ENCODE measurements at places on chromosomes 5 and 9. TPM values are rescaled to one million over a fixed set of nuclear protein-coding genes. Genes with fewer than 3 reads are reported as not detected.

DNA sequence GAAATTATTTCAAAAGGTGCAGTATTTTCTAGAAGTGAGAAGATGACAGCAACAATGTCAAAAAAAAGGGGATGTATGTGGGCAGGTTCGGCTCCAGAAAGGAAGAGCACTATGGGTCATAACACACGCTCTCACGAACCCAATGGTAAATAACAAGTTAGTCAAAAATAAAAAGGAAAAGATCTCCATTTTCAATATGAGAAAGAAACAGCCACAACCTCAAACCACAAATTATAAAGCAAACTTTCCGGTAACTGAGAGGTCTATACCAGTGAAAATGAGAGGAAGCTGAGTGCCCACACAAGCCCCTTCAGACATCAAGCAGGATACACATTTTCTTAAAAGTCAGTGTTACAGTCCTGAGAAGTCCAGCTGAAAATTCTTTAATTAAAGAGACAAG is 398.5 kb upstream of the RPS23 start:
- no peaks in the 10 kb centered on the region for H3K4me1 ChIP-seq
- no peaks in the 10 kb centered on the region for H3K27me3 ChIP-seq
- no peak overlapping the region for H3K4me3 ChIP-seq

GRCh38 chr9:69028754-69029153 is 6.8 kb upstream of the FXN start:
- no peaks in the 10 kb centered on the region for H3K27me3 ChIP-seq
- H3K36me3 ChIP-seq = no peaks in the 10 kb centered on the region
- DNase-seq = no peak
- H3K4me1 ChIP-seq = no peaks in the 10 kb centered on the region
- no peak overlapping the region for H3K27ac ChIP-seq

GRCh38 chr9:13688990-13689600 is 409.6 kb upstream of the MPDZ start:
- H3K27ac ChIP-seq = peak overlapping the region; percentile 74
- no peaks in the 10 kb centered on the region for H3K27me3 ChIP-seq
- H3K4me1 ChIP-seq = peaks cover 37% of the 10 kb centered on the region
- no peak overlapping the region for H3K4me3 ChIP-seq

DNA sequence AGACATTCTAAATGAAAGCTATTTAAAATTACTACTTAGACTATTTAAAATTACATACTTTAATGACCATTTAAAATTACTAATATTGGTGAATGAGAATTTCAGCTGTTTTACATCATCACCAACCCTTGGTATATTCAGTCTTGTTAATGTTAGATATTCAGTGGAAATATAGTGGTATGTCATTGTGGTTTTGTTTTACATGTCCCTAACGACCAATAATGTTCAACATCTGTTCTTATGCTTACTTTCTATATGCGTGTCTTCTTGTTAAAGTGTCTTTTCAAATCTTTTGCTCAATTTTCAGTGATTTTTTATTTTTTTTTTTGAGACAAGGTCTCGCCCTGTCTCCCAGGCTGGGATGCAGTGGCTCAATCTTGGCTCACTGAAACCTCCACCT is 279.3 kb upstream of the TARS1 start:
- no peak overlapping the region for H3K27ac ChIP-seq
- H3K27me3 ChIP-seq = no peaks in the 10 kb centered on the region
- no peaks in the 10 kb centered on the region for H3K4me1 ChIP-seq
- no peak overlapping the region for H3K4me3 ChIP-seq

DNA sequence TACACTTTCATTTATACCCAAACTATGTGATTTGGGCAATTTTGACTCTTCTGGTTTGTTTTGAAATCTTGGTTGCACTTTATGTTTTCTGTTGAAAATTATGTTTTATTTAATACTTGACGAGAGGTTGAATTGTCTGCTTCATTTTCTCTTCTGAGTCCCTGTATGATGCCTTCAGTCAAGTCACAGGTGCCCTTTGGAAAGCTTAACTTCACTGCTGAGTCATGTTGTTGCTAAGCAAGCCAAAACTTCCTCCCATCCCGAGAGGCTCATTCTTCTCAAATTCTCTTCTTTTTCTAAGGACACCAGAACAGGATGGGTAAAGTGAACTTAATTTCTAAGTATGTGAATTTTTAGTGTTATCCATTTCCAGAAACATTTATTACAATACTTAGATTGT is 455.3 kb upstream of the PTGER4 start:
- no peaks in the 10 kb centered on the region for H3K36me3 ChIP-seq
- no peak overlapping the region for H3K27ac ChIP-seq
- H3K27me3 ChIP-seq = no peaks in the 10 kb centered on the region
- no peak overlapping the region for H3K4me3 ChIP-seq
- H3K4me1 ChIP-seq = no peaks in the 10 kb centered on the region
- DNase-seq = no peak

DNA sequence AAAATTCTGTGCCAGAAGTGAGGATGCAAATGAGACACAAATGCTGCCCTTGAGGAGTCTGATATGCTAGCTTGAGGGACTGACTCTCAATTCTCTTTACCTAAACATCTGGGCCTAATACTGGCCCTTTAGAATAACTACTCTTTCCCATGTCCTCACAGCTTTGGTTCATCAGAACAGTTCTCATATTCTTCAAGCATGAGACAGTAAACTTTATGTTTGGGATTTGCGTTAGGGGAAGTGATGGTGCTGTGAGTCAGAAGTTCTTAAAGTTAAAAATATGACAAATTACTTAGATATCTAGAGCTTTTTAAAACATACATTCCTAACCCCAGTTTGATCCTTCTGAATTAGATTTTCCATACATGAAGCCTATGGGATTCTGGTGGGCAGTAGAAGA is 665.0 kb upstream of the RGMB start:
- no peaks in the 10 kb centered on the region for H3K36me3 ChIP-seq
- H3K4me3 ChIP-seq = no peak overlapping the region
- no peak for DNase-seq
- no peaks in the 10 kb centered on the region for H3K4me1 ChIP-seq
- H3K27ac ChIP-seq = no peak overlapping the region

DNA sequence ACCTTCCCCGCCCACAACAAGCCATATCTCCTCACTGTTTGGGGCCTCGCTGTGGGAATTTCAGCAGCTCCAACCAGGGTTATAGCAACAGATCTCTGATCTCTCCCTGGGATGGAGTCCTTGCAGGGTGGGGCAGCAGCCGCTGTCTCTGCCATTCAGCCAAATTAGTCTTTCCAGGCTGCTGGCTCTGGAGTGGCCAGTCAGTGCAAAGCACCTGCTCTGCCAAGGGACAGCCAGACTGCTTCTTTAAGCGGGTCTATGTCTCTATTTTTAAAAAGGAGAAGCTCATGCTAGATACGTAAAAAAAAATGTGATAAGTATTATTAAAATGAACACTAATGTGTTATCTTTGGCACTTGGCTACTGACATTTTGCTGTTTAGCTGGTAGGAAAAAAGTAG is 380.2 kb downstream of the CDH10 start:
- H3K36me3 ChIP-seq = no peaks in the 10 kb centered on the region
- H3K27ac ChIP-seq = no peak overlapping the region
- no peaks in the 10 kb centered on the region for H3K27me3 ChIP-seq
- no peak overlapping the region for H3K4me3 ChIP-seq
- no peak for DNase-seq

- DNase-seq = no peak
- no peaks in the 10 kb centered on the region for H3K4me1 ChIP-seq
- H3K27ac ChIP-seq = no peak overlapping the region
- no peaks in the 10 kb centered on the region for H3K36me3 ChIP-seq
- H3K4me3 ChIP-seq = no peak overlapping the region
- H3K27me3 ChIP-seq = no peaks in the 10 kb centered on the region
Measured at GRCh38 chr5:55022450-55022849, 1.6 kb upstream of the GZMK start.

- peaks cover 11% of the 10 kb centered on the region for H3K4me1 ChIP-seq
- peak; percentile 79 for DNase-seq
- no peaks in the 10 kb centered on the region for H3K27me3 ChIP-seq
Measured at GRCh38 chr5:142215915-142216681, 107.5 kb downstream of the NDFIP1 start.

DNA sequence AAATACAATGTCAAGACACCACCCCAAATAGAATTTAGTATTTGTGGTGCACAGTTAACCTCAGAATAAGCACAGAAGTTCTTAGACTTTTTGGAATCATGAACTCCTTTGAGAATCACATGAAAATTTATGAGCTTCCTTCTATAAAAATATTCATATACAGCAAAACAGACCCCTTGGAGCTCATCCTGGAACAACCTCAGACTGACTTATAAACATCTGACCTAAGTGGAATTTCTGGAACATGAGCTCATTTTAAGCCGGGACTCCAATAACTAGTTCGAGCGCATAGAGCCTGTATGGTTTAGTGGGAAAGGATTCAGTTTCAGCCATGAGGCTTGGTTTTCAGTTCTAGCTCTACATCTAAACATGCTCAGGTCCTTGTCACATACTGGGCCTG is 192.3 kb downstream of the DEPDC1B start:
- no peaks in the 10 kb centered on the region for H3K36me3 ChIP-seq
- no peak overlapping the region for H3K27ac ChIP-seq
- H3K4me1 ChIP-seq = no peaks in the 10 kb centered on the region
- no peak overlapping the region for H3K4me3 ChIP-seq

DNA sequence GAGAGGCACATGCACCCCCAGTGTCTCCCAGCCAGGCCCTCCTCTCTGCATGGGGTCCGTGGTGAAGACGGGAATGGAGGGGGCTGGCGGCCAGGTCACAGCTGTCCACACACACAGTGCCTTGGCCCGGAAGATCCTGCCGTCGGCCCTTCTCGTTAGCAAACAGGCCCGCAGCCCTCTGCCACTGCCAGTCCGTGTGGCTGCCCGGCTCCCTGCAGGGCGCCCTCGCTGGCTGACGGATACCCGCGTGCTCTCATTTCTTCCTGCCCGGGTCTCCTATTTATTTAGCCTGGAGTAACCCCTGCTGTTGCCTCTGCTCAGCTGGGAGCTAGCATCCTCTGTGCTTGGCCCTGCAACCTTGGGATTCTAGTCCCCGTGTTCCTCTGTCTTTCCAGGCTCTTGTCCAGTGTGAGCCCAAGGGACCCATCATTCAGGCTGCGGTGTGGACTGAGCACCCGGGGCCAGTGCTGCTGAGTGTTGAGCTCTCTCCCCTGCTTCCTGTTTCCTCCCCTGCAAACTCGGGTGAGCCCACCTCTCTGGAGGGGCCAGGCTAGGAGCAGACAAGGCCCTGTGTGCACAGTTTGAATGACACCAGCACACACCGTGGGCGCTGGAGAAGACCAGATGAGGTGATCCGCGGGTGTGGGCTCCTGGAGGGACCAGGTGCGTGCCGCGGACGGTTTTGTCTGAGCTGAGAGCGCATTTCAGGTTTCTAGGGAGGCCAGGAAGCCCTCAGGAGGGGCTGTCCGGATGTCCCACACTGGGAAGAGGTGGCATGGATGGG is 14.6 kb upstream of the RNU6ATAC start:
- no peak overlapping the region for H3K27ac ChIP-seq
- no peak overlapping the region for H3K4me3 ChIP-seq

GRCh38 chr9:4937446-4937845 is 47.6 kb upstream of the JAK2 start:
- H3K36me3 ChIP-seq = no peaks in the 10 kb centered on the region
- H3K4me3 ChIP-seq = no peak overlapping the region
- peaks cover 39% of the 10 kb centered on the region for H3K4me1 ChIP-seq
- no peak for DNase-seq
- H3K27ac ChIP-seq = peak overlapping the region; percentile 43

- H3K27me3 ChIP-seq = no peaks in the 10 kb centered on the region
- DNase-seq = no peak
- no peak overlapping the region for H3K4me3 ChIP-seq
- H3K27ac ChIP-seq = peak overlapping the region; percentile 43
- H3K36me3 ChIP-seq = no peaks in the 10 kb centered on the region
- peaks cover 7% of the 10 kb centered on the region for H3K4me1 ChIP-seq
Measured at GRCh38 chr5:42858031-42858643, 46.4 kb upstream of the SELENOP start.

GRCh38 chr5:75756211-75756610 is 39.0 kb upstream of the POC5 start:
- no peak for DNase-seq
- H3K27ac ChIP-seq = no peak overlapping the region
- H3K36me3 ChIP-seq = no peaks in the 10 kb centered on the region
- H3K4me3 ChIP-seq = no peak overlapping the region

- no peak overlapping the region for H3K27ac ChIP-seq
- H3K4me3 ChIP-seq = no peak overlapping the region
- no peaks in the 10 kb centered on the region for H3K36me3 ChIP-seq
- no peak for DNase-seq
- H3K27me3 ChIP-seq = no peaks in the 10 kb centered on the region
- peaks cover 16% of the 10 kb centered on the region for H3K4me1 ChIP-seq
Measured at GRCh38 chr5:108730617-108731340, 16.9 kb upstream of the FER start.

DNA sequence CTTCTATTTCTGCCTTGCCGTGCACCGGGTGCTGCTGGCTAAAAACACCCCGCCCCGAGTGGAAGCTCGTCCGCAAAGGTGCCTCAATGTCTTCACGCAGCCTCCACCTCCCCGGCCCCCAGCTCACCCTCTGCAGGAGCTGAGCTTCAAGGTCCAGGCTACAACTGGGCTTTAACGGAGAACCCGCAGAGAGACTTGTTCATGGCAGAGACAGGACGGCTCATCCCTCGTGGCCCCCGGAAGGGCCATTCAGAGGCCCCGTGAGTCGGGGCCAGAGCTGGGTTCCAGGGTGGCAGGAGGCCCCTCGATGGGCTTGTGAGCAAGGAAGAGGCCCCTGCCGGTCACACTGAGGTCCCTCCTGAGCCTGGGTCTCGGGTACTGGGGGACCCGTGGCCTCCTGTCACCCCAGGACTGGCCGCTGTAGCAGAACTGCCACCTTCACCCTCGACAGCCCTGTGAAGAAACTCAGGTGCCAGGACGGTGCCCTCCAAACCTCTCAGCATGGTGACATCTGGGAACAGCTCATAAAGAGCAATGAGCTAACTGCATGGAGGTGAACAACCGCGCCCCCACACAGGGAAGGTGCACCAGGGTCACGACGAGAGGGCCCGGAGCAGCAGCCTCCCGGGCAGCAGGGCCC is 58.0 kb upstream of the UBAC1 start:
- no peaks in the 10 kb centered on the region for H3K27me3 ChIP-seq
- no peaks in the 10 kb centered on the region for H3K36me3 ChIP-seq
- H3K4me1 ChIP-seq = peaks cover 13% of the 10 kb centered on the region

DNA sequence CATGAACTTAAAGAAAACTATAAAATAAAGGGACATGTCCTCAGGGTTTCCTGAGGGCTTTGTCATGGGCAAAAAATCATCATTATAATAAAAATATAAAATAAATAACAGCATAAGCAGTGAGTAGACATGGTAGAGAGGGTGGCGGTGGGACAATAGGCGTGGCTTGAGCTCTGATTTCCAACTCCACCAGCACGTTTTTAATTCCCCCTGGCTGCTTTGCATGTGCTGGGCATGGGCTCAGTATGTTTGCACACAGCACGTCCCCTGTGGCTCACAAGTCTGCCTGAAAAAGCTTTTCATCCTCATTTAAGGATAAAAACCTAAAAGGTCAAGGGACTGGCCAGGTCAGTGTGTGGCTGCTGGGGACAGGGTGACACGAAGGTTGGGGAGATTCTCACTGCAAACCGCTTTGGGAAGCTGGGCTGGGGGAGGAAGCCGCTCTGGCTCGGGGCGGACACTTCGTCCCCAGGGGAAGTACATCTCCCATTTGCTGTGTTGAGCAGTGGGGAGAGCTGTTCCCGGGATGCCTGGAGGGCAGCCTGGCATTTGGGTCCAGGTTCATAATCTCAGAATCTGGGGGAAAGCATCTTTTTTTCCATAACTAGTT is 32.6 kb downstream of the NKX2-5 start:
- H3K4me3 ChIP-seq = no peak overlapping the region
- no peaks in the 10 kb centered on the region for H3K36me3 ChIP-seq

- no peak overlapping the region for H3K27ac ChIP-seq
- H3K27me3 ChIP-seq = no peaks in the 10 kb centered on the region
- no peak overlapping the region for H3K4me3 ChIP-seq
- H3K4me1 ChIP-seq = no peaks in the 10 kb centered on the region
- H3K36me3 ChIP-seq = no peaks in the 10 kb centered on the region
- no peak for DNase-seq
Measured at GRCh38 chr5:149895416-149896345, 48.9 kb downstream of the PDE6A start.

NR6A1 gene
- polyA plus RNA-seq = 0.32 TPM

PCDHB16 gene
- polyA plus RNA-seq = 0.23 TPM

HRH2 gene
- polyA plus RNA-seq = 0.18 TPM
